T-cell (primary cell): ENCODE measurements at places on chromosomes 16 and 17. TPM values are rescaled to one million over a fixed set of nuclear protein-coding genes. Genes with fewer than 3 reads are reported as not detected.

The DCXR gene
- total RNA-seq = 111 TPM

The TBC1D3C gene
- not detected for total RNA-seq

The KRT33A gene
- total RNA-seq = not detected

The FOXO3B gene
- total RNA-seq = 8.3 TPM

The GSG1L gene
- not detected for total RNA-seq

The KRTAP3-1 gene
- total RNA-seq = not detected

The KRT31 gene
- not detected for total RNA-seq

The CES3 gene
- 0.88 TPM for total RNA-seq

The CCT6B gene
- 1.3 TPM for total RNA-seq

DNA sequence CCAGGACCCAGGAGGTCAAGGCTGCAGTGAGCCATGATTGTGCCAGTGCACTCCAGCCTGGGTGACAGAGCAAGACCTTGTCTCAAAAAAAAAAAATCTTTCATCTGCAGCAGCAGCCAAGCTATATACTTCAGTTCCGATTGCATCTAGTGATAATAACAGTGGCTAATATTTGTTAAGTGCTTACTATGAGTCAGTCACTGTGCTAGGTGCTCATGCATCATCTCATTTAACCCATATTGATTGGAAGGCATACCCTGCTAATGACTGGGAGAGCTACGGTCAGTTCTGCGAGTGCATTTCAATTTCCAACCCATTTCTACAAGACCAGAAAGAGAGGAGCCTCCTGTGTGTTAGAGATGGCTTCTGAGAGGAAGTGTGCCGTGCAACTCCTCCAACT, 7.7 kb upstream of the TUBG2 start:
- no peak overlapping the region for H3K4me3 ChIP-seq
- DNase-seq = no peak
- H3K27me3 ChIP-seq = peaks cover 2% of the 10 kb centered on the region
- H3K36me3 ChIP-seq = no peaks in the 10 kb centered on the region

DNA sequence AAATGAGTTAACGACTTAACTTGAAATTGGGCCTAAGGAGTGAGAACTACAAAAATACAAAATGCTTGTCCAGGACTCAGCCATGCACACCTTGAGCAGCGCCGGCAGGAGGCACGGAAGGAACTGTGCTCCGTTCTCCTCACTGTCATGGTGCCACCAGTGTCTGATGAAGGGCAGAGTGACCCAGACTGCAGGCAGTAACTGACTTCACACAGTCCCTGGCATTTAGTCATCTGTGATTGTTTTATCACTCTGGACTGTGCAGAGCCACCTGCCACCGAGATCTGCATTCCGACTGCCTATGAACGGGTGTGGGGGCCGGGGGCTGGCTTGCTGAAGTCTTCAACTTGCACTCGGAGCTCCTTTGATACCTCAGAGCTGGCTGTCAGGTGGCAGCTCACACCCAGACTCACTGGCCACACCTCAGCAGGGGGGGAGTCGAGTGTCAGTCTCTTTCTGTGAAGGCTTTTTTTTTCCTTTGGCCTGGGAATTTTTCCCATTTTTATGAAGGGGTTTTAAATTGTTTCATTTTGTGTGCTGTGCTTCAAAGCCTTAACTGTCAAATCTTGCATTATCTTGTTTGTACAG, 20.2 kb upstream of the ENDOV start:
- H3K4me3 ChIP-seq = no peak overlapping the region
- no peak overlapping the region for H3K27ac ChIP-seq
- no peaks in the 10 kb centered on the region for H3K27me3 ChIP-seq

- H3K36me3 ChIP-seq = peaks cover 11% of the 10 kb centered on the region
- H3K4me1 ChIP-seq = peaks cover 48% of the 10 kb centered on the region
- peak overlapping the region; percentile 24 for H3K27ac ChIP-seq
- H3K27me3 ChIP-seq = no peaks in the 10 kb centered on the region
- H3K4me3 ChIP-seq = no peak overlapping the region
- no peak for DNase-seq
These were observed 14.0 kb downstream of the CCR7 start for GRCh38 chr17:40551091-40551878.

GRCh38 chr16:81551821-81552304, 107.3 kb downstream of the CMIP start:
- no peaks in the 10 kb centered on the region for H3K36me3 ChIP-seq
- peaks cover 51% of the 10 kb centered on the region for H3K4me1 ChIP-seq
- H3K27ac ChIP-seq = no peak overlapping the region
- no peaks in the 10 kb centered on the region for H3K27me3 ChIP-seq

DNA sequence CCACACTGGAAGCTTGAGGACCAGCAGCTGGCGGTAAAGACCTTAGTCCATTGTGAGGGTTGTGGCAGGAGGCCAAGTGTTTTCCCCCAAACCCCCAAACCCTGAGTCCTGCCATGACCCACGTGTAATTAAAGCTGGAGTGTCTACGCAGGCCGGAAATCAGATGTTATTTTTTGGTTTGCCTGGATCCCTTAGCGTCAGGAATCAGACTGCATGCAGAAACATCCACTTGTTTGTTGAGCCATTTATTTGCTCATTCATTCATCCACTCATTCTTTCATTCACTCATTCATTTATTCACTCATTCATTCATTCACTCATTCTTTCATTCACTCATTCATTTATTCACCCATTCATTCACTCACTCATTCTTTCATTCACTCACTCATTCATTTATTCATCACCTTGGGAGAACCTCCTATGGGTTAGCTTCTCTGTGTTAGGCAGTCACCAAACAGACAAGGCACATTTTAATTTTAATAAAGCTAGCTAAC, 313.1 kb downstream of the MAF start:
- no peaks in the 10 kb centered on the region for H3K36me3 ChIP-seq
- no peaks in the 10 kb centered on the region for H3K27me3 ChIP-seq
- DNase-seq = no peak
- peak overlapping the region; percentile 38 for H3K4me3 ChIP-seq

GRCh38 chr17:65953316-65954147, 238.4 kb downstream of the CEP112 start:
- H3K36me3 ChIP-seq = no peaks in the 10 kb centered on the region
- H3K27ac ChIP-seq = no peak overlapping the region
- H3K4me3 ChIP-seq = no peak overlapping the region

DNA sequence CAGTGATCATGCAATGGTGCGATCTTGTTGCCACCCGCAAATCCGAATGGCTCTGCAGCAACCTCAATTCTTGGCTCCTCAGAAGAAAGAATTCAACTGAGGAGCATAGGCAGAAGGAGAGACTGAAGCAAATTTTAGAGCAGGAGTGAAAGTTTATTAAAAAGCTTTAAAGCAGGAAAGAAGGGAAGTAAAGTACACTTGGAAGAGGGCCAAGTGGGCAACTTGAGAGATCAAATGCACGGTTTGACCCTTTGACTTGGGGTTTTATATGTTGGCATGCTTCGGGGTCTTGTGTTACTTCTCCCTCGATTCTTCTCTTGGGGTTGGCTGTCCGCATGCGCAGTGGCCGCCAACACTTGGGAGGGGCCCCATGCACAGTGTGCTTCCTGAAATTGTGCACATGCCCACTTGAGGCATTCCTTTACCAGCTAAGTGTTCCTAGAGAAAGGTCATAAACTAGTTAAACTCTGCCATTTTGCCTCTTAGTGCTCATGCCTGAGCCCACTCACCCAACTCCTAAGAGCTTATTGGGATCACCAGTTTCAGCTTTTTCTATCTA, 36.7 kb downstream of the ZNRF1 start:
- H3K27ac ChIP-seq = no peak overlapping the region
- H3K27me3 ChIP-seq = no peaks in the 10 kb centered on the region
- DNase-seq = no peak
- H3K36me3 ChIP-seq = no peaks in the 10 kb centered on the region
- H3K4me3 ChIP-seq = no peak overlapping the region
- H3K4me1 ChIP-seq = peaks cover 4% of the 10 kb centered on the region

GRCh38 chr16:23948949-23949411, 113.2 kb downstream of the PRKCB start:
- peaks cover 48% of the 10 kb centered on the region for H3K4me1 ChIP-seq
- H3K4me3 ChIP-seq = peak overlapping the region; percentile 3
- DNase-seq = peak; percentile 56
- no peaks in the 10 kb centered on the region for H3K27me3 ChIP-seq

DNA sequence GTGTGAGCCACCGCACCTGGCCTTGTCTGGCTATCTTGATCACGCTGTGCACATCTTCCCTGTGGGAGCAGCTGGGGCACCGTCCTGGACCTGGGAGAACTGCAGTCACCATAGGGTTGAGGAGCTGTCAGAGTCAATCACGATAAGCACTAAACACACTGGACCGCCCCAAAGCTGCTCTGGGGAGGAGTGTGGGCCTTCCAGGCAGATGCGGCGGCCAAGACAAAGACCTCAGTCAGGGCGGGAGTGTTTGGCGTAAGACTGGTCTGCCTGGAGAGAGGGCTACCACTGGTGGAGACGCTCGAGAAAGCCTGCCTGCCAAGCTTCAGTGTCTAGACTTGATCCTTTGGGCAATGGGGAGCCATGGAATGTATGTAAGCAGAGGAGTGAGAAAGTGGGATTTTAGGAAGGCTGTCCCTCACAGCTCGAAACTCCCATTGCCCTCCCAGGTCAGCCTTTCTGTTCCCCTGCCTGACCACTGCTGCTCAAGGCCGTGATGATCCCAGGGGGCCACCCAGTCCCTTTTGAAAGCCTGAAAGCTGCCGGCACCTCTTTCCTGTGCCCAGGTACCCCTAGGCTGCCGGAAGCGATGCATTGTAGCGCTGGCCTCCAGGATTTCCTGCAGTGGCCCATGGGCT, 29.3 kb upstream of the CIBAR2 start:
- H3K4me3 ChIP-seq = no peak overlapping the region
- H3K27me3 ChIP-seq = no peaks in the 10 kb centered on the region
- H3K36me3 ChIP-seq = no peaks in the 10 kb centered on the region
- no peak for DNase-seq
- H3K4me1 ChIP-seq = no peaks in the 10 kb centered on the region
- no peak overlapping the region for H3K27ac ChIP-seq

GRCh38 chr16:30743716-30744115, 4.5 kb upstream of the PHKG2 start:
- no peak overlapping the region for H3K27ac ChIP-seq
- no peaks in the 10 kb centered on the region for H3K27me3 ChIP-seq
- no peaks in the 10 kb centered on the region for H3K4me1 ChIP-seq
- peaks cover 27% of the 10 kb centered on the region for H3K36me3 ChIP-seq
- DNase-seq = no peak

DNA sequence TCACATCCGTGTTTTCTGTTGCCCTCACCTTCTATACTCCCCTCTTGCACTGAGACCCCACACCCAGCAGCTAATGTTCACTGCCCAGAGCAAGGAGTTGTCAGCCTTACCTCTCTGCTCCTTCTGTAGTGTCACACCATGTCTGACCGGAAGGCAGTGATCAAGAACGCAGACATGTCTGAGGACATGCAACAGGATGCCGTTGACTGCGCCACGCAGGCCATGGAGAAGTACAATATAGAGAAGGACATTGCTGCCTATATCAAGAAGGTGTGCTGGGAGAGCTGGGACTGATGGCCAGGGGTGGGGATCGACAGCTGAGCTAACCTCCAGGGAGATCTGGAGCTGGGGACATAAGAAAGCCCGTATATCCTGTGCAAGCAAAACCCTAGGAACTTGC, 3.7 kb downstream of the DYNLL2 start:
- H3K27ac ChIP-seq = no peak overlapping the region
- H3K4me1 ChIP-seq = peaks cover 43% of the 10 kb centered on the region
- H3K36me3 ChIP-seq = peaks cover 59% of the 10 kb centered on the region
- H3K27me3 ChIP-seq = no peaks in the 10 kb centered on the region
- no peak overlapping the region for H3K4me3 ChIP-seq
- no peak for DNase-seq

DNA sequence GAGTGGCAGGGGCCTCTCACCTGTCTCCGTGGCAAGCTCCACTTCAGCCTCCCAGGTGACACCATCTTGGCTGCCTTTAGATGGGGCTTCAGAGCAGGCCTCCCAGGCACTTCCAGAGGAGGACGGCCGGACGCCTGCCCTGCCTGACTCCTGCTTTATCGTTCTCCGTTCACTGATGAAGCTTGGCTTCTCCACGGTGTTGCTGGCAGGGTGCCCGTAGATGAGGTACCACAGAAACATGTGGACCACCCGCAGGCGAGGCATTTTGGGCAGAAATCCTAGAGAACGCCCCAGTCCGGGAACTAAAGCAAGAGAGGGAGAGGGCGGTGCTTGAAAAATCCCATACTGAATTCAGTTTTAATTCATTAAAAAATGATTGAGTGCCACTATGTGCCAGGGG, 54.5 kb downstream of the GTF3C1 start:
- H3K27ac ChIP-seq = no peak overlapping the region
- H3K36me3 ChIP-seq = peaks cover 92% of the 10 kb centered on the region
- no peak overlapping the region for H3K4me3 ChIP-seq
- DNase-seq = no peak

DNA sequence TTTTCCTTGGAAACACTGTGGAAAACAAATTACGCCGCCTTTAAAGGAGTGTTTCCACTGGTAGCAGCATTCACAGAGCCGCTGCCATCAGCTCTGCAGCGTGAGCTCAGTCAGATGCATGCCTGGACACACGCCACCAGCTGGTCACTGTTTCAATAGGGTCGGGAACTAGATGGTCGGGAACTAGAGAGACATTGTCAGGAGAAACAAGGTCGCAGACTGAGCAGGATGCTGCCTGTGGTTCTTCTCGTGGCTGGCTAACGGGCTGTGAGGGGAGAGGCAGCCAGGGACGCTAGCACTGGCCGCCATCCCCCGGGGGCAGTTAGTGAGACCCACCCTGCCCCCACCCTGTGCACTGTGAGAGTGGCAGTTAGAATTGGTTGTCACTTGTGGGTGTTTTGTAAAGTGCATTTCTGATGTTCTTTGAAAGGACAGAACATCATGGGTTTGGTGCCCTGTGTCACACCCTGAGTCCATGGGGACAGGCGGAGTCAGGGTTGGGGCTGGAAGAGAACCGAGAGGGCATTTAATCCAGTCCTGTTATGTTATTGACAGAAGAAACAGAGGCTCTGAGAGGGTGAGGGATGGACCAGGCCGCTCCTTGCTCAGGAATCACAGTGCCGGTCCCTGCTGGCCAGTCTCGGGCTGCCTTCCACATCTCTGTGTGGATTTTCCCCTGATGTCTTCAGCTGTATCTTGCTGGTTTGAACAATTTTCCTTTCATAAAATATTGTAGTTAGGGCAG, 86.3 kb downstream of the SPECC1 start:
- H3K4me1 ChIP-seq = no peaks in the 10 kb centered on the region
- no peak overlapping the region for H3K27ac ChIP-seq
- no peak overlapping the region for H3K4me3 ChIP-seq
- H3K27me3 ChIP-seq = no peaks in the 10 kb centered on the region

- H3K4me3 ChIP-seq = no peak overlapping the region
- H3K4me1 ChIP-seq = no peaks in the 10 kb centered on the region
- H3K36me3 ChIP-seq = peaks cover 31% of the 10 kb centered on the region
- DNase-seq = no peak
These were observed 42.0 kb downstream of the PLD6 start for GRCh38 chr17:17164156-17164555.

GRCh38 chr17:5272322-5272721, 9.8 kb upstream of the RABEP1 start:
- no peaks in the 10 kb centered on the region for H3K4me1 ChIP-seq
- H3K27me3 ChIP-seq = no peaks in the 10 kb centered on the region
- no peaks in the 10 kb centered on the region for H3K36me3 ChIP-seq
- no peak overlapping the region for H3K4me3 ChIP-seq
- no peak for DNase-seq

GRCh38 chr16:50863644-50864144, 121.8 kb downstream of the CYLD start:
- no peak overlapping the region for H3K4me3 ChIP-seq
- no peaks in the 10 kb centered on the region for H3K27me3 ChIP-seq
- H3K4me1 ChIP-seq = no peaks in the 10 kb centered on the region
- H3K36me3 ChIP-seq = no peaks in the 10 kb centered on the region
- H3K27ac ChIP-seq = no peak overlapping the region
